Natural killer cell (primary cell): ENCODE measurements at places on chromosomes 3 and 15. TPM values are rescaled to one million over a fixed set of nuclear protein-coding genes. Genes with fewer than 3 reads are reported as not detected.

- DNase-seq = no peak
Observed at GRCh38 chr3:147793841-147794240, 384.7 kb downstream of the ZIC1 start.

- DNase-seq = no peak
Observed at GRCh38 chr3:55842204-55842603, 355.1 kb upstream of the WNT5A start.

GRCh38 chr3:115021061-115021460, 126.0 kb downstream of the ZBTB20 start:
- DNase-seq = no peak

The SCG3 gene
- total RNA-seq = not detected

The AADACL2 gene
- total RNA-seq = not detected

- DNase-seq = no peak
Observed at GRCh38 chr15:70935631-70936030, 43.0 kb downstream of the LRRC49 start.

The LINGO1 gene
- total RNA-seq = not detected

DNA sequence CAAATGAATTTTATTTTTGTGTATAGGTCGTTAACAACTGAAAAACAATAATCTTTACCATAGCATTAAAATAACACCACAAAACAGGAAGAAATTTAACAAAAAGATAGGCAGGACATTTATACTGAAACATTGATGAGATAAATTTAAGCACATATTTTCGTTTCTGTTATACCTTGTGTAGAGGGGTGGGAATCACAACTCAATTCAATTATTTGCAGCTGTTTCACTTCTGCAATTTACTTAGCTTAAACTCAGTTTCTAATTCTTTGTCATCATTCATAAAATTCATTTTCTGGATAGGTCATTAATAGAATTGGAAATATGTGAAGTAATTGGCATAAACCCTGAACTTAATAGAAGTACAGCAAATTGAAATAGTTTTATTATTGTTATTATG, 42.3 kb downstream of the TP63 start:
- no peak for DNase-seq
